ENCODE measurements at places on chromosomes 11 and 22. TPM values are rescaled to one million over a fixed set of nuclear protein-coding genes. Genes with fewer than 3 reads are reported as not detected.
A peak's percentile ranks its signal among the peaks of the same experiment; 100 is the strongest.

DNA sequence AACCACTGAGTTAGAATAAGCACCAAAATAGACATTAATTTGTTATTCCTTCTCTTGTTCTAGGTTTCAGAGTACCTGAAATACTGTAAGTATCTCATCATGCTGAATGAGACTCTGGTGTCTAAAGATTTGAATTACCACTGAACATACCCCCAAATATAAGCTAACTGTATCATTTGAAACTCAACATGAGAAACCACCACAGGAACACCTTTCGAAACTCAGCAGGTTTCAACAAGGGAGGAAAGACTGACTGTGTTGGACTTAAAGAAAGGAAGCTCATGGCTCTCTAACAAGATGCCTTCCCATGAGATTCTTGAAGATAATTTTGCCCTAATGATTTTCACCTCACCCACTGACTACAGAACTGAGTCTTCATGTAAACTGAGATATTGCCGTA lies 37.0 kb downstream of the PRCP start:
- DNase-seq, result no peak

DNA sequence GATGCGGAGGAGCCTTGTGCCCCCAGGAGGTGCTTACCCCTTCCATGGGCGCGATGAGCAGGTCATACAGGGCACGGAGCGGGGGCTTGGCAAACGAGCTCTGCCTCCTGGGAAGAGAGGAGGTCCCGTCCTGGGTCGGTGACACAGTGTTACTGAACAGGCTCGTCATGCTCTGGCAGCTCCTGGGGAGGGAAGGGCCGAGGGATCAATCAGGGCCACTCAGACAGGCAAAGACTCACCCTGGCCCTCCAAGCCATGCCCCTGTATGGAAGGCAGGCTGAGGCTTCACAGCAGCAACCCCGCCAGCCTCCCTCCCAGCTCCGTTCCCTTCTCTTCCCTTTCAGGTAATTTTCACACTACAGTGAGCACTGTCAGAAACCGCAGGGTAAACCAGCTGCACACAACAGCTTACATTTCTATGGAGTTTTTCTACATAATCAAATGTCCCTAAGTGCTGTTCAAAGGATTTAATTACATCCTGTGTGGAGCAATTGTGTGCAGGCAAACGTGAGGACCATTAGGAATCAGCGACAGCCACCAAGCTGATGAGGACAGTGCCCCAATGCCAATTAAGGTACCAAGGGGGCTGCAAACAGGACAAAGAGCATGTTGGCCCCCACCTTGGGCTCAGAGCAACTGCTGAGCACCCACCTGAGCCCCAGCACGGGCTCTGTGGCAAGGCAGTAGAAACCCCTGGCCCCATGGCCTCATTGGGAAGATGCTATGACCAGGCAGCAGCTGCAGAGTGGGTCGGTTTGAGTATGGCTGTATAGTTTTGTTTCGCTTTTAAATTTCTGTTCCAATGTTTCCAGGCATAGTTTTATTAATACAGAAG lies 95.4 kb upstream of the PITPNB start:
- DNase-seq, result no peak

GRCh38 chr11:118619444-118620197 lies 12.2 kb downstream of the PHLDB1 start:
- DNase-seq, result peak; percentile 77

- no peak for DNase-seq
Observed at GRCh38 chr11:1943977-1944376, 3.2 kb upstream of the MRPL23 start.

DNA sequence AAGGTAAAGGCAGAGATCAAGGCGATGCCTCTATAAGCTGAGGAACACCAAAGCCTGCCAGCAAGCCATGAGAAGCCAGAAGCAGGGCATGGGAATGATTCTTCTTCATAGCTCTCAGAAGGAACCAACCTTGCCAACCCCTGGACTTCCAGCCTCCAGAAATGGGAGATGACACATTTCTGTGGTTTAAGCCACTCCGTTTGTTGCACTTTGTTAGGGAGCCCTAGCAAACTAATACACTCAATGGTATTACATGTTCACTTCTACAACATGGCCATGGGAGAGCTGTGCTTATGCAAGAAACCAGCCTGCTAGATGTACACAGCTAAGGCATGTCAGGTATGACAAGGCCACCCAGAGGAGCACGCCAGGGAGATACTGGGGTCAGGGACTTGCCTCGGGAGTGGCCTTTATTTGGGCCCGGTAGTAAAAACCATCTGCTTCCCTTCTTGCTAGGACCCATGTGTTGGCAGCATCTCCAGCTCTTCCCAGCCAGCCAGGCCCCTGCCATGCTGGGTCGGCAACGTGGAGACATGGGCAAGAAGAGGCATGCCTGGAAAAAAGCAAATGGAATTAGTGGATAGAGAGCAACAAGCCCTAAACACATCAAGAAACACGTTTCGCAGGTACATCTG lies 3.6 kb downstream of the C11orf16 start:
- DNase-seq, result no peak

GRCh38 chr11:44690651-44691050 lies 36.1 kb upstream of the TSPAN18 start:
- DNase-seq, result no peak

GRCh38 chr11:86477495-86478155 lies 102.9 kb downstream of the CCDC81 start:
- DNase-seq, result peak; percentile 64

DNA sequence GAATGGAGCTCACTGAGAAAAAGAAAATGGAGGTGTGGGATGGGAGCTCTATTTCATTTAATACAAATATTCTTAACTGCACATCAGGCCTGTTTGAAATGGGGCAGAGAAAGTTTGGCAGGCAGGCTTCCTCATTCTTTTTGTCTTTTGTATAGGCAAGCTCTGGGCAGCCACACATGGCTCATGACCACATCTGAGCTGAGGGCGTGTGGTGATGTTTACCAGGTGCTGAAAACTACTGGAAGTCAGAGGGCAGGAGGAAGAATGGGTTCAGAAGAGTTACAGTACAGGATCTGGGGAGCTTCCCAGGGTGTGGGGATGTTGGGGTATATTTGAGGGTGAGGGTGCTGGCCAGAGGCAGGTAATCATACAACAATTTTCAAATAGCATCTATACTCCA lies 66.3 kb upstream of the NAV2 start:
- DNase-seq, result no peak

ACTN3 gene
- polyA plus RNA-seq, result 141 TPM

GSTT2 gene
- 0.41 TPM for polyA plus RNA-seq

KIRREL3 gene
- 0.49 TPM for polyA plus RNA-seq

APOBEC3F gene
- polyA plus RNA-seq, result 3.0 TPM

CBL gene
- polyA plus RNA-seq, result 13.4 TPM

TMEM9B gene
- polyA plus RNA-seq, result 35.3 TPM

Data from hindlimb muscle (tissue), 1 donor.